ENCODE measurements at places on chromosomes 2 and 18.

GRCh38 chr2:190678444-190679162, 29.7 kb downstream of the NAB1 start:
- DNase-seq: no peak

GRCh38 chr2:236090027-236090382, 78.2 kb downstream of the GBX2 start:
- DNase-seq: no peak

DNA sequence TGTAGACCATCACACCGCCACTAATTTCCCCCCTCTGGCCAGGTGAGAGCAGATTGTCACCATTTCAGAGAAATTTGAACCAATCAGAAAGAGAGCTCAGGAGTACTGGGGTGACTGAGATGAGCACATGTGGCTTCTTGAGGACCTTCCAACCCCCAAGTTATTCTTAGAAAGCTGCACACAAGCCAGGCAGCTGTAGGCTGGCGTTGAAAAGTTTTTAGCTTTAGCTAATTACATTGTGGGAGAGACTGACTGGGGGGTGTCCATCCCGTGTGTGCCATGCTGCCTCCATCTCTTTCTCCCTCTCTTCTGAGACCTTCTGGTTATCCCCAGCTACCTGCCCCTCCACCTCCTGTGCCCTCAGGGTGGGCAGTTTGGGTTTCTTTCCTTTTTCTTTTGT, 154.0 kb downstream of the AGAP1 start:
- no peak for DNase-seq

DNA sequence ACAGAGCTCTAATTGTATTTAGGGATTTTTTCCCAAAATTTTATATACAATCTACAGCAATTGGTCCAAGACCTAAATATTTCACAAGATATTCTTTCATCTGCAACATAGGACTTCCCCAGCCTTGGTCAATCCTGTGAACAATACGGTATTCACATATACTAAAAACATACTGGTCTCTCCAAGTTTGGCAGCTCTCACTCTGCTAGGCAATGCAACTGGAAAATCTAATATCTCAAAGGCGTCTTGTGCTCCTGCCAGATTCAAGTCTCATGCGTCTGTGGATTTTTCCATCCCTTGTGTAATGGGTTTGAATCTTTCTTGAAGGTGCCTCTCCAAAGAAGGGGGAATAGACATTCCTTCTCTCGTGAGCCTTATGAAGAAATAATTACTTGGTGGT, 27.4 kb upstream of the MBOAT2 start:
- DNase-seq: no peak

DNA sequence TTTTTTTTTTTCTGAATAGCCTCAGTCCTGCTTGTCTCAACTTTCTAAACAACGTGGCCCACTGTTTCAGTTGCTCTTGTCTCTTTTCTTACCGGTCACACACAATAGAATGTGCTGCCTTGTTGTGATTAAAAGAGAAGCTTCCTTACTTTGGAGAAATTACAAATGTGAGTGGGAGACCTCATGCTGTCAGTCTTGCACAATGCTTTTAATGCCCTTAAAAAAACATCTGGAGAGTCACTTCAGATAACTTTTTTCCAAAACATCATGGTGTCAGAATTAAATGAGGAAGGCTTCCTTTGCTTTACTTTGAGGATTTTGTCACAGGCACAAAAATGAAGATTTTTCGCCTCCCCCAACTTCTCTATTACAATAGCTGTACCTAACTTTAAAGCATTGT, 37.7 kb downstream of the LHCGR start:
- no peak for DNase-seq

GRCh38 chr18:58996696-58997095, 132.0 kb downstream of the ZNF532 start:
- DNase-seq: no peak

GRCh38 chr2:80392441-80392840, 87.9 kb upstream of the LRRTM1 start:
- no peak for DNase-seq

- no peak for DNase-seq
Observed at GRCh38 chr2:46145017-46145416, 152.2 kb upstream of the EPAS1 start.

DNA sequence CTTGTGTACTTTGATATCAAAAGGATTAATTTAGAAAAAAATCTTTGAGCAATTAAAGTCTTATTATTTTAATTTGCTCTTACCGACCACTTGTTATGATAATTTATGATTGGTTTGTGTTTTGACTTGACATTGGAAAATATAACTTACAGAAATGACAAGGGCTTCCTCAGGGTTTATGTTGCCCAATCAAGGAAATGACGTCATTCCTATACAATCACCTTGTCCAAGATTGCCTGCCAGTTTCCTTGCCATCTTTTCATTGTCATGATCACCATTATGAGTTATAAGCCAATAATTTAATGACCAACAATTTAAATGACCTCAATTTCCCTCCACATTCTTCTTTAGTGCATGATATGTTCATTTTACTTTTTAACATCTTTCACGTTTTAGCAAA, 351.8 kb upstream of the TMEFF2 start:
- no peak for DNase-seq
